ENCODE measurements at places on chromosomes 13 and 19.

GRCh38 chr19:35739275-35740107, 2.8 kb downstream of the IGFLR1 start:
- no peak for DNase-seq

- DNase-seq, result no peak
Observed at GRCh38 chr13:40152145-40152544, 496.7 kb downstream of the COG6 start.

- no peak for DNase-seq
Observed at GRCh38 chr19:21130097-21130775, 11.6 kb upstream of the ZNF431 start.

DNA sequence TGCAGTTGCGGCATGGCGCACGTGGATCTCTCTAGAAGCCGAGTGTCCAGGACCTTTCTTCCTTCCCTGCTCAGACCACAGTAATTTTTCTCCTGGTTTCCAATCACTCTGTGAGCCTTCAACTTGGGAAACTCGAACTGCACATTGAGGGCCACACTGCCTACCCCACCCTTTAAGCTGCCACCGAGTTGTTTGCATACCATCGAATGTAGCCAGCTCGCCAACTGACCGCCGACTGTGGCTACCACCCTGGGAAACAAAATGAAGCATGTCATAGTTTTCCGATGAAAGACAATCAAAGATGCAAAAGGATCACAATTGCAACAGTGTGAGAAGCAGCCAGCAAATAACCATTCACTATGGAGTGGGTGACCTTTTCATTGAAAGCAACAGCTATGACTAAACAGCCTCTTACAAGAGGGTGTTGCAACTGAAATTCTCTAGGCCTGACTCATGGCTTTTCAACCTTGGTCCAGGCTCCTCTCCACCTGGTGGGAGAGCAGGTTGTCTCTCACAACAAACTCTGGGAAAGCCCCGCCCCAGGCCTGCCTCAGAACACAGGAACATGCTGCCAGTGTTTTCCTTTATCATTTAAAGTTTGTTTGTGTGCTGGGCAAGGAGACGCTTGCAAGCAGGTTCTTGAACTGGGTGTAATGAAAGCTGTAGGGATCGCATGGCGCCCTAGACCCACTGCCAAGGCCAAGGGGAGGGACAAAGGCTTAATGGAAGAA, 141.7 kb upstream of the SERP2 start:
- DNase-seq, result no peak

DNA sequence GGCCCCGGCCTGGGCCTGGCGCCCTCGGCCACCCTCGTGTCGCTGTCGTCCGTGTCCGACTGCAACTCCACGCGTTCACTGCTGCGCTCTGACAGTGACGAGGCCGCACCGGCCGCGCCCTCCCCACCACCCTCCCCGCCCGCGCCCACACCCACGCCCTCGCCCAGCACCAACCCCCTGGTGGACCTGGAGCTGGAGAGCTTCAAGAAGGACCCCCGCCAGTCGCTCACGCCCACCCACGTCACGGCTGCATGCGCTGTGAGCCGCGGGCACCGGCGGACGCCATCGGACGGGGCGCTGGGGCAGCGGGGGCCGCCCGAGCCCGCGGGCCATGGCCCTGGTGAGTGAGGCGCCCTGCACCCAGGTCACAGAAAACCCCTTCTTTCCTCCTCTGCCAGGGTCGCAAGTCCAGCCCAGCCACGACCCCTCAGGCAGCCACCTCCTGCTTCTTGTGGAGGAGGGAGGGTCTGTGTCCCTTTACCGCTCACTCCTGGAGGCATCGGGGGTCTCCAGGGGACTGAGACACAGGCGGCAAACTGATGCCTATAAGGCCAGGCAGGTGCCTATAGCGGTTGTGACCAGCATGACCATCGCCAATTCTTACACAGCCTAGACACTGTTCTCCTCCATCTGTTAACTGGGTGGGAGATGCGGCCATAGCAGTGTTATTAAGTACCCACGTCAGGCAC, 4.2 kb downstream of the TTC9B start:
- DNase-seq, result no peak

DNA sequence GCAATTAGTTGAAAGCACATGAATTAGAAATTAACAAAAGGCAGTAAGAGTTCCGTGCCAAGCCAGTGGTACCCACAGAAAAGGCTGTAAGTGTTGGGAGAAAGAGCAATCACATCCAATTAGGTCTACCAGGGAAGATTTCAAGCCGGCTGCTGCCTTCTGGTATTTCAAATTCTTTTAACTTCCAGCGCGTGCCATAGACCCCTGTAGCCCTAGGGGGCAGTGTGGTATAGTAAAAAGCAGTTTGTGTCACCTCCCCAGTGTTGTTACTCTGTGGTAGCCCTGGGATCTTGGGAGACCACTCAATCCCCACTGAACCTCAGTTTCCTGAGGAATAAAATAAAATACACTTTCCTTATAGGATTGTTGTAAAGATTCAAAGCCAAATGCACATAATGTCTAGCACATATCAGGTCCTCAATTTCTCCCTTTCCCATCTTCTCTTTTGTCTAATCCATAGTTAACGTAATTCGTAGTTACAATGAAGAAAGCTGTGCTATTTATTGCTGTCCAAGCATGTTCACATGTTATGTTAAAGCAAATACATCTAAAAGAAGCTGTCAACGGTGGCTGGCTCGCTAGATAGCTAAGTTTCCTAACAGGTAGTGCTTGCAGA, 230.2 kb downstream of the TDRD3 start:
- no peak for DNase-seq

- DNase-seq, result peak; percentile 13
Observed at GRCh38 chr19:19271828-19272599, 1.1 kb downstream of the TM6SF2 start.

DNA sequence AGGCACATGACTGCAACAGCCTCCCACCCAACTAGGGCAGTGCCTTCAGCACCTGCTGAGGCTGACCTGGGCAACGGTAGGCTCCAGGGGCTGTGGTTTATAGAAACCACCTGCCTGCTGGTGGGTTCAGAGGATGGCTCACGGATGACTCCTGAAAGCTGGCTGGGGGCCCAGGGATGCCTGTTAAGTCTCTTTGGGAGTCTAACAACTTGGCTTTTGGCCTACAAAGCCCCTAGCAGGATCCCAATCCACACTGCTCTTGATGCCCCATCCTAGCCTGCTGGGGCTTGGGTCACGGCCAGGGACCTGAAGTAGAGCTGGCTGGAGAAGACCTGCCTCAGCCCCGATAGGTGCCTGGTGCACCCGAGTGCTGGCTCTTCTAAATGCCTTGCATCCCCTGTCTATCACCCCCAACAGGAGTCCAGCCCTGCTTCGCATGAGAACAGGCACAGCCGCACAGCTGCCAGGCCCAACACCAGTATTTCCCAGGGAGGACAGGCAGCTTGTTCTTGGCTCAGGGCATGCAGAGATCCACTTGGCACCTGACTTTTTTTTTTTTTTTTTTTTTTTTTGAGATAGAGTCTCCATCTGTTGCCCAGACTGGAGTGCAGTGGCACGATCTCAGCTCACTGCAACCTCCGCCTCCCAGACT, 9.1 kb upstream of the EPHX3 start:
- DNase-seq, result no peak

GRCh38 chr19:28221736-28222135, 991.2 kb downstream of the UQCRFS1 start:
- no peak for DNase-seq

DNA sequence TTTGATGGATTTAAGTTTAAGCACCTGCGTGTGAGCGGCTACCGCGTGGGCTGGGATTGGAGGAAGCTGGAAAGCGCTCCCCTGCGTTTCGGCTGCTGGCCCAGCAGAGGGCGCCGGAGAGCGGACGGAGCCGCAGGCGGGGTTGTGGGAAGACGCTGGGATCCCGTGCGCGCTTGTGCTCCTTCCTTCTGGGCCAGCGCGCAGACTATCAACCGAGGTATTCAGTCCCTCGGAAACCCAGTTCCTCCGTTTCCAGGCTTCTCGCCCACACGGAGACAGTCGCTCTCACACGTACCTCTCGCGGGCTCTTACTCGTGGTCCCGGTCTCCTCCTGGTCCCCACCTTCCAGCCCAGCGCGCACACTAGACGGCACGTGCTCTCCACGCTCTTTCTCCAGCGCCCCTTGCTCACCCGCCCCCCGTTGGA, 28.8 kb downstream of the EPN1 start:
- DNase-seq, result no peak

DNA sequence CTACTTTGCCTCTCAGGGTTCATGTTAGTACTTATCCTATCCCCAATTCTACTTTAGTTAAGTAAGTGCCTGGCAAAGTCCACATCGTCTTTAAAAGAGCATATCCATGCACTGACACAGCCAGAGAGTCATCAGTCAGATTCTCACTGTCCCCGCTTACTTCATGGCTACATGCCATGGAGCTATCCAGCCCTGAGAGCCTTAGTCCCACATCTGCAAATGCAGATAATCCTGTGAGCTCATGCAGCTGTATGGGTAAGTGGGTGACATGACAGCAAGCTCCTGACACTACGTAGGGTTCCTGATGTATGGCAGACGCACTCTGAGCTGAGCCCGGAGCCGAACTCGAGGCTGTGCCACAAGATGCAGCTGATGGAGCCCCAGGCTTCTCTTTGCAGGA, 661.5 kb downstream of the LIG4 start:
- DNase-seq, result no peak

DNA sequence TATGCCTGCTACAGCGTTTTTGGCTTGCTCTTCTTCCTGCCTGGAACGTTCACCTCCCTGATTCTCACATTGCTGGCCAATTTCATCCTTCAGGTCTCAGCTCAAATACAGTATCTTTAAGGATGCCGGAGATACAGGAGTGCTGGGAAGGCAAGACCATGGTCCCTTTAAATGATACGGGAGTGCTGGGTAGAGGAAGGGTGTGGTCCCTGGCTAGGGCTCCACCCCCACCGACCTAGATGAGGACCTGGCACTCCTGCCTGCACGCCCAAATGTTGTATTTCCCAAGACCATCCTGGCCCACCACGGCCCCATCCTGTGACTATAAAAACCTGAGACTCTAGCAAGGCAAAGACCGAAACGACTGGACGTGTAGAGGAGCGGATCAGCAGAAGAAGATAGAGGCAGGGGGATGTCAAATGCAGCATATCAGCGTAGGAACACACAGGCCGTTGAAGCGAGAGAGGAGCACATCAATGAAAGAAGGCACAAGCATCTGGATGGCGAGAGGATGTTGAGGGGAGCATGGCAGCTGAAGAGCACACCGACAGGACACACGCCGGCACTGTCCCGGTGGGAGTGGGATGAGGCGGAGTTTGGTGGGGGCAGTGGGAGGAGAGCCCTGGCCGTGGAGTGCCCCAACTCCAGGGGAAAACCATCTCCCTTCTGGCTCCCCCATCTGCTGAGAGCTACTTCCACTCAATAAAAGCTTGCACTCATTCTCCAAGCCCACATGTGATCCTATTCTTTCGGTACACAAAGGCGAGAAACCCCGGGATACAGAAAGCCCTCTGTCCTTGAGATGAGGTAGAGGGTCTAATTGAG, 74.0 kb downstream of the PCDH9 start:
- no peak for DNase-seq

DNA sequence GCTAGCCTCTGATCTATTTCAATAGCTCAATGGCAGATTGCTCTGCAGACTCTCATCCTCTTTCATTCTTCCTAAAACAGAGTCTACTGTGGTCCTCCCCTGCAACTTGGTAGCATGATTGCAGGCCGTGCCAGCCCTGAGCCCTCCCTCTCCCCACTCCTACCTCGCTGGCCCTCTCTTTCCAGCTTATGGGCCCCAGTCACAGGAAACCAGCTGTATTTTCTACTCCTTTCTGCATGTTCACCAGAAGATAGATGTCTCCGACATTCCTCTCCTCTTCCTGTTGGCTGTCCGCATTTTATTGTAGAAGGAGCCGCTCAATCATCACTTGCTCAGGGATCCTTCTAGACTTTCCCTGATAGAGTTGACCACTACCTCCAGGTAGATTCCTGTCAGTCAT, 50.2 kb downstream of the SERP2 start:
- no peak for DNase-seq

GRCh38 chr13:98970330-98970729, 7.5 kb downstream of the DOCK9 start:
- no peak for DNase-seq

DNA sequence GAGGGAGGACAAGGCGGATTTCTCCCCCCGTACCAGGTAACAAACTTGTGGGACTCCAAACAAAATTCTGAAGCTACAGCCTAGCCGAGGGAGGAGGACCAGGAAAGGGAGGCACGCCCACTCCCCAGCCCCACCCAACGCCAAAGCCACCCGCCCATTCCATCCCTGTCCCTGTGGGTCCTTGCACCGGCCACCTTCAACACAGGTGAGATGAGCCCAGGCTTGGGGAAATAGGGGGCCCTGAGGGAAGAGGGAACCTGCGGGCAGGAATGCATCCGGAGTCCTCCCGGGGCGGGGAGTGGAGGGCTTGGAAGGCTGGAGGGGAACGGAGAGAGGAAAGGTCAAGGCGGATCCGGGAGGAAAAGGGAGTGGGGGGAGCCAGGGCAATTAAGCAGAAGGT, at the start of gene BEST2:
TSS of gene BEST2 (plus strand) at position 157 of the 400 bp plus-strand sequence. CDS start 802 bp downstream, outside the sequence.
- no peak for DNase-seq

DNA sequence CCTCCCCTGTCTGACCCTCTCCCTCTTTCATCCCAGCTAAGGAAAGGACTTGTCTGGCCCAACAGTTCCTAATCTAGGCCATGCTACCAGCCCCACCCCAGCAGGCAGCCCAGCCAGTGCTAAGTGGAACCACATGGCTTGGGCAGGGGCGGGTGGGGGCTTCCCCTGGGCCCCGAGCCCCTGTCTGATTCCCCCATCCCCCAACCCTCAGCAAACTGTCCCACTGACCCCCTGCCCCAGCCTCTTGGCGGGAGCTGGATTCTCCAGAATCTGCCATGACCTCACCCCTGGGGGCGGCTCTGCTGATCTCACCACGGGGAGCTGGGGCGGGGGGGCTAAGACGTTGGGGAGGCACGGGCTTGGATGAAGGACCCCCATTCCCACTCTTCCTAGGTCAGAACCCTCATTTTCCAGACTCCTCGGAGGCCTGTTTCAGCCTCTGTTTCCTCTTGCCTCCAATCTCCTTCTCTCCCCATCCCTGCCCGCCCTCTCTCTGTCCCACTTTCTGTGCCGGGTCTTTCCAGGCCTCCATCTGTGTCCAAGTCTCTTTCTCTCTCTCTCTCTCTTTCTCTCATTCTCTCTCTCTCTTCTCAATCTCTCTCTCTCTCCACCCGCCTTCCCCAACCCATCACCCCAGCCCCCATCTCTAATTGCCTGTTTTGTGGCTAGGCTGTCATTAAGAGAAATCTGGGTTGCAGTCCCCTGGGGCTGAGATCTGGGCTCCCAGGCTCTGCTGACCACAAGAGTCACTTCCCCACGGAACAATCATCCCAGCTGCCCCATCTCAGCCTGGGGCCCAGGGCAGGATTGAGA, 2.7 kb downstream of the COL5A3 start:
- DNase-seq, result no peak

DNA sequence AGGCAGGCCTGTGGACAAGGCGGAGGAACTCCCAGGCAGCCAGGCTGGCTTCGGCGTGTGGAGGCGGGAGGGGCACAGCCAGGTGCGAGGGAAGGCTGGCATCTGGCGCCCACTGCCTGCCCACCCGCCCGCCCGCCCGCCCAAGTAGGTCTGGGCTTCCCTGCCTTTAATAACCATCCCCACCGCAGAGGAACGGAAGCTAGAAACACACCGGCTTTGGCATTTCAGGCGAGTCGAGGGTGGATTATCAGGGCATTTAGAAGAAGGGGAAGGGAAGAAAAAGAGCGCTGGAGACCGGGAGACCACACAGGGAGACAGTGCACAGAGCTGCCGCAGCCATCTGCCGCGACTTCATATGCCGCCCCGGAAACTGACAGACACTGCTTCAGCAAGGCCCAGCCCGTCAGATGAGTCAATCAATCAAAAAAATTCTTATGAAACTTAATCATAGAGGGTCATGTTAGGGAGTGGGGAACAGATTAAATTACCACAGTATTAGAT, 199.7 kb downstream of the TSHZ3 start:
- DNase-seq, result no peak

- DNase-seq, result no peak
Observed at GRCh38 chr13:73708393-73708985, 425.7 kb downstream of the KLF12 start.

- no peak for DNase-seq
Observed at GRCh38 chr19:52520013-52520412, 7.5 kb upstream of the ZNF808 start.

All from GM12892 (cell line).